ENCODE measurements at places on chromosomes 12 and 14. TPM values are rescaled to one million over a fixed set of nuclear protein-coding genes. Genes with fewer than 3 reads are reported as not detected.
A peak's percentile ranks its signal among the peaks of the same experiment; 100 is the strongest.

The ETFRF1 gene
- total RNA-seq = 46.0 TPM

The POTEM gene
- total RNA-seq = not detected

The LIN7A gene
- 4.3 TPM for total RNA-seq

The AMN gene
- total RNA-seq = 2.1 TPM

The A2ML1 gene
- 44.0 TPM for total RNA-seq

The KCNK10 gene
- total RNA-seq = 0.92 TPM

The LEMD3 gene
- 47.3 TPM for total RNA-seq

The GNS gene
- 103 TPM for total RNA-seq

DNA sequence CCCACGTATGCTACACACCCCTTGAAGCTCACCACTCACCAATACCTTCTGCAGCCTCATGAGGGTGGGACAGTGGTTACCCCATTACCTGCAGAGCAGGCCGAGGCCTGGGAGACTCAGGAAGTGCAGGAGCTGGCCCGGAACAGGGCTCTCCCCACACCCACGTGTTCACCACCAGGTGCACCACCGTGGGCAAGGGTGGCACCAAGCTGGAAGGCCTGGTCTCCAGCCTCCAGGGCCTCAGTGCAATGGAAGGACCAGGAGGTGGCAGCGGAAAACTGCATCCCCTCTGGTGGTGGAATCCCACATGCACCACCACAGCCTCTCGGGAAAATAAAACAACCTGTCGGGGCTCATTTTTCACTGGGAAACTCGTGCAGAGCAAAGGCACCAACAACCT, 36.4 kb downstream of the ITPK1 start:
- no peak for DNase-seq

- no peak for DNase-seq
Measured at GRCh38 chr12:19236656-19237055, 107.1 kb downstream of the PLEKHA5 start.

- DNase-seq = peak; percentile 69
Measured at GRCh38 chr12:26109343-26109881, 15.4 kb downstream of the BHLHE41 start.

GRCh38 chr12:39033782-39034181, 128.4 kb upstream of the CPNE8 start:
- DNase-seq = no peak

GRCh38 chr12:72270246-72270645, 1.9 kb upstream of the TRHDE start:
- DNase-seq = no peak

- peak; percentile 82 for DNase-seq
Measured at GRCh38 chr14:21098076-21098891, at the start of gene ZNF219. Gene ZNF219, minus strand, starts transcription at chr14:21098655. Its CDS starts 5,064 bp downstream, at chr14:21093591.

DNA sequence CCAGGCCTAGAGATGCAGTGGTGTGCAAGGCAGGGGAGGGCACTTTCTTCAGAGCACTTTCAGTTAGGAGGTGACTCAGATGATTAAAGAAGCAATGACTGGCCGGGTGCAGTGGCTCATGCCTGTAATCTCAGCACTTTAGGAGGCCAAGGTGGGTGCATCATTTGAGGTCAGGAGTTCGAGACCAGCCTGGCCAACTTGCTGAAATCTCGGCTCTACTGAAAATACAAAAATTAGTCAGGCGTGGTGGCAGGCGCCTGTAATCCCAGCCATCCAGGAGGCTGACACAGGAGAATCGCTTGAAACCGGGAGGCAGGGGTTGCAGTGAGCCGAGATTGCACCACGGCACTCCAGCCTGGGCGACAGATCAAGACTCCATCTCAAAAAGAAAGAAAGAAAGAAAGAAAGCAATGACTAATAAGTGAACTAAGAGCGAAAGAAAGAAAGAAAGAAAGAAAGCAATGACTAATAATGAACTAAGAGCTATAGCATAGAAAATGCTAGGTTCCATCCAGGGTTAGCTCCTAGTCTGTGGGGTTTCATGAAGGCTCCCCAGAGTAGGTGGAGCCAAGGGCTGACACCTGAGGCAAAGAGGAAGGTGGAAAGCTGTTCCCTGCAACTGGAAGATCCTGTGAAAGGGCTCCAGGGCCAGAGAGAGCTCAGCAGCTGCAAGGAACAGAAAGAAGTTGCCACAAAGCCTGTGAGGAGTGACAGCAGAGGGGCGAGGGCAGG, 334.5 kb downstream of the CACNA1C start:
- DNase-seq = no peak

GRCh38 chr14:78725086-78725485, 554.9 kb downstream of the NRXN3 start:
- DNase-seq = no peak

- DNase-seq = no peak
Measured at GRCh38 chr12:93292731-93293566, 84.8 kb upstream of the NUDT4 start.

DNA sequence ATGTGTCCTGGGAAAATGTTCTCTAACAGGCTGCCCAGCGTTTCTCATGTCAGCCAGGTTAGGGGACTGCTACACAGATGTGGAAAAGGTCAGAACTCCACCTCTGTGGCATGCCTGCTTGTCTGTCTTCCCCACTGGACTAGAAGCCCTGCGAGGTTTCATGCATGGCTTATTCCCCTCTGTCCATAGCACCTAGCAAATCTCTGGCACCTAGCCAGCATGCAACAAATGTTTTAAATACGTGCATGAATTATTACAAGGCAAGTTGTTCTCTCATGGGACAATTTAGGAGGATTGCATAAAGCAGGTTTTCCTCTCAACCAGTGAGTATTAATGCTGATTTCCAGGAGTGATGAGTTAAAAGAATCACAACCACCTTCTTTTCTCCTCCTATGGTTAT, 21.4 kb upstream of the KCNK13 start:
- peak; percentile 25 for DNase-seq

GRCh38 chr12:75976113-75976512, 55.5 kb downstream of the PHLDA1 start:
- DNase-seq = no peak

- DNase-seq = peak; percentile 85
Measured at GRCh38 chr14:41605550-41606281, 960 bp upstream of the LRFN5 start.

DNA sequence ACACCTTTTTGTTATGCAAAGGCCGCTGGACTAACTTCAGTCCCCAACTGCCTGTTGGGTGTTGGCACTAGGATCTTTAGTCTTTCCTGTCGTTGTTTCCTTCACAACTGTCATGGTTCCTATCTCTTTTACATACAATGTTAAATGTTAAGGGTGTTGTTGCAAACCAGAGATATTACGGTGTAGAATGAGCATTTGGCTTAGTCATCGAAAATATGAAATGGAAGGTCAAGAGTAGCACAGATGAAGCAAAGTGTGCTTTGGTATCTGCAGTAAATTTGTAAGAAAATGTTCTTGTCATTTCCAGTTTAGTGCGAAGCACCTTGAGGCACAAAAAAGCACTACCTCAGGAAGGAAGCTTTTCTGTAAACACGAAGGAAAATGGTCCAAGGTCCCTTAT, 751.3 kb upstream of the LRFN5 start:
- DNase-seq = no peak

Data from tongue (tissue), 3 donors.